ENCODE measurements at places on chromosomes 1 and 21.

DNA sequence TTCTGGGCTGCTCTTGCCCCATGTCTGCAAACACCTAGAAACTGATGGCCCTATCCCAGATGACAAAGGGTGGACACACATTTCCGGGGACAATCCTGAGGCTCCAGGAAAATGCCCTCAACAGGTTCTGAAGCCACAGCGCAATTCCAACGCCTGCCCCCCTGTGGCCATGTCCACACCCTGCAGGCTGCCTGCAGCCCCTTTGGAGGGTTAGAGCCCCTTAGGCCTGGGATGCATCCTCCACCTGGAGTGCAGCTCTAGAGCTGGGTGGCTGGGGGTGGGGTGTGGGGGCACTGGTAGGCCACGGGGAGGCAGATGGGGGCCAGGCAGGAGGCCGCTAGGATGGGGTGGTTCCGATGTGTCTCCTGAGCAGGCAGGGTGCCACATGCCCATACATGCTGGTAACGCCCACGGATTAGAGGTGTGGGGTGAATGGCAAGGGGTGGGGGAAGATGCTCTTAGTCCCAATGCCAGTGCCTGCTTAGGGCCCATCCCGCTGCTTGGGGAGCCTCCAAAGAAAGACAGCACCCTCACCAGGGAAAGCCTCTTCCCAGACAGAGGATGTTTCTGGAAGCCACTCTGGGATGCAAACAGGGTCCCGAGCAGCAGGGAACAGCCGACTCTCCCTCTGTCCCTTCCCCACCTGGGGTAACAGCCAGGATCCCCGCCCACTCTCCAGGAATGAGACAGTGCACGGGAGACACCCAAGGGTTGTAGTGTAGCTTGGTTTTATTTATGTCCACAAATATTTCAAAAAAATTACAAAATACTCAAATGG is 34.0 kb downstream of the SLC45A1 start:
- DNase-seq, result no peak

GRCh38 chr21:45470773-45471524 is 66.0 kb downstream of the COL18A1 start:
- DNase-seq, result peak; percentile 64

- DNase-seq, result no peak
Observed at GRCh38 chr1:119556423-119556822, 49.4 kb downstream of the HSD3B1 start.

GRCh38 chr1:117679299-117679698 is 73.5 kb downstream of the TENT5C start:
- no peak for DNase-seq

DNA sequence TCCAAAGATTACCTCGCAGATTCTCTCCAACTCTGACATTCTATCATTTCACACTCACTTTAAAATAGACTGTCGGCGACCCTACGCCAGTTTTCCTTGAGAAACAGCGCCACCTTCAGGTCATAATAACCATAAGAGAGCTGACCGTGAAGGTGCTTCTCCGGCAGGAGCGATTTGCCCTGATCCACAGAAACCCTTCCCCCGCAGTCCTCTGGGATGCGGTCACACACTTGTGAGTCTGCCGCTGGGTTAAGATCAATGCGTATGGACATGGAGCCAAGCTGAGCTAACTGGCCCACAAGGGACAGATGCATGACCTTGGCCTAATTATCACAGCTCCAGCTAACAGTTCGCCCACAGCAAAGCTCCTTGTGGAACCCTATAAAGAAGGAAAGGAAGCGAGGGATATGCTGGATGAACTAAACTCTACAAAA is 32.8 kb upstream of the IFNAR2 start:
- DNase-seq, result peak; percentile 66

DNA sequence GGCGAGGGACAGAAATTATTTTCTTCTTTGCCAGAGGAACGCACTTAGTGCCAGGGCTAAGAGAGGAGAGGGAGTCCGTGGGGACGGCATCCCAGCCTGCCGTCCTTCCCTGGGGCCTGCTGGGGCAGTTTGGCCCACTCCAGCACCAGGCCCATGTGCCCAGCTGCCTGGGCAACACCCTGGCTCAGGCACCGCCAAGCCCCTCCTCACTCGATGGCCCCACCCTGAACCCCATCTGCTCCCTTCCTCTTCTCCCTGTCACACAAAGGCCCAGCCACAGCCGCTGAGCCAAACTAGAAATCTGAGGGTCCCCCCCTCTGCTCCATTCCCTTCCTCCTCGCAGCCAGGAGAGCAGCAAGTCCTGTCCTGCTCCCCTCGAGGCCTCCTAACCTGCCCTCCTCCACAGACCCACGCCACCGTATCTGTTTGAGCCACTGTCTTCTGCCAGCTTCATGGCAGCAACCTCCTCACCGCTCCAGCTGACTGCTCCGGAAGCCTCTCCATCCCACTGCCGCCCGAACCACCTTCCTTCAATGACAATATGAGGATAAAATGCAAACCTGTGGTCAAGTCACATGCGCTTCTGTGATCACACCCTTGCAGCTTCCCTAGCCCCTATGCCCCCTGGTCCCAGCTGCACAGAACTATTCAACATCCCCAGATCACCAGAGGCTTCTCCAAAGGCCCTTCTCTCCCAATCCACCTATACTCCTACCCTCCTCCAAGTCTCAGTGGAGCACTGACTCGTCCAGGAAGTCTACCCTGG is 8.4 kb upstream of the TNNI1 start:
- DNase-seq, result no peak

DNA sequence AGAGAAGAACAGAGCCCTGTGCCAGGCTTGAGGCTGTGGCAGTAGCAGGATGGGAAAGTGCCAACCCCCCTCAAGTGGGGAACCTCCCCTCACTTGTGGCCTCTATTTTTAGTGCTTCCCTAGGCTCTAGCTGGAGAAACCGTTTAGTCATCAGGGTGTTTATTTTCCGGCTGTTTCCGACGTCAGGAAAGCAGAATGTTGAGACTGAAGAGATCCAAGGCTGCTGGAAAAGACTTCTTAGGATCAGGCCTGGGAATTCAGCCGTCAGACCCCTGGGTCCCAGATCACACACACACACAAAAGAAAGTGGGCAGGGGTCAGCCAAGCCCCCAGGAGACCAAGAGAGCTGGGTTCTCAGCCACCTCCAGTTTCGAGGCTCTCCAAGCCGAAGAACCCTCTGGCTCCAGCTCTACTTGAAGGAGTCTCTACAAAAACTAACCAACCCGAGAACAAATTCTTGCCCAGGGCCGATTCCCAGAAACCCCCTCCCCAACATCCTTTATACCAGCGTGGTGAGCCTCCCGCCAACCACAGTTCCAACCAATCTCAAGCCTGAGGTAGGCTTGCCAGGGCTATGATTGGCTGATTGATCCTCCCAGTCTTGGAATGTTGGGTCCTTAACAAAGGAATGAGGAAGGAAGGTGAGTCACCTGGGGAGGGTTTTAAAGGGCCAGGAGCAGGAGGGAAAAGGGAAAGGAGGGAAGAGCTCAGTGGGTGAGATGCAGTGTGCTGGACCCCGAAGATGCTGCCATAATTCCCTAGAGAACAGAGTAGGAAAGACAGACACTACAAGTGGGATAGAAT is 2.5 kb upstream of the MEF2D start:
- no peak for DNase-seq

DNA sequence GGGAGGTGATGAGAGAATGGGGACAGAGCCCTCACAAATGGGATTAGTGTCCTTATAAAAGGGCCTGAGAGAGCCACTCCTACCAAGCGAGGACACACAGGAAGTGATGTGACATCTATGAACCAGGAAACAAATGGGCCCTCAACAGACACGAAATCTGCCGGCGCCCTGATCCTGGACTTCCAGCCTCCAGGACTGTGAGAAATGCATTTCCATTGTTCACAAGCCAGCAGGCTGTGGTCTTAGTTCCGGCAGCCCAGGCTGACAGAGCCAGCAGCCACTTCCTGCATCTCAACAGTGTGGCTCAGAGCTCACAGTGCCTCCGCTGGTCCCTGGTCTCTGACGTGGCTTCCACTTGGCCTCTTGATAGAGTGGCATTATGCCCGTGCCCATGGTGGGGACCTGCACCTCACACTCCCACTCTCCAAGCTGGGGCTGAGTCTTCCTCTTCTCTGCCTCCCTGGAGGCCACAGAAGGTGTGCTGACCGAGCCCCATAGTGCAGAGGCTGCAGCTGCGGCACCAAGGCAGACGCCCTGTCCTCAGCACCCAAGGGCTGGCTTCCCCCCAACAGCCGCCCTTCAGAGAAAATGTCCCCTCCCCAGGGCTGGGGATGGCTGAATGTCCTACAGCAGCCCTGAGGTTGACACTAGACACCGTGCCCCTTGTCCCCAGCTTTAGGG is 44.9 kb downstream of the ACOT7 start:
- DNase-seq, result peak; percentile 67

DNA sequence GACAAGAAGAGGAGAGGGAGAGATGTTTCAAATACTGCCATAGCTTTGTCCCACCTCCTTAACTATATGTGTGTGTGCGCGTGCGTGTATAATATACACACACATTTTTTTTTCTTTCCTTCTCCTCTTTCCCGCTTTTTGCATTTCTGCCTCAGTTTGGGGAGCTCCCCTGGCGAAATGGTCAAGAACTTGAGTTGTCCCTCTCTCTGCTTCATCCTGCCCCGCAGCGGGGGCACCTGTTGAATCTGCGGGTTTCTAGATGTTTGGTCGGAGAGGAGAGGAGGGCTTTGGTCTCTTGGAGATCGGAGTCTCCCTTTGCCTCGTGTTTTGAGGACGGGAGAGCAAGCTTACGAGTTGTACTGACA is 504 bp downstream of the SCCPDH start:
- DNase-seq, result no peak

DNA sequence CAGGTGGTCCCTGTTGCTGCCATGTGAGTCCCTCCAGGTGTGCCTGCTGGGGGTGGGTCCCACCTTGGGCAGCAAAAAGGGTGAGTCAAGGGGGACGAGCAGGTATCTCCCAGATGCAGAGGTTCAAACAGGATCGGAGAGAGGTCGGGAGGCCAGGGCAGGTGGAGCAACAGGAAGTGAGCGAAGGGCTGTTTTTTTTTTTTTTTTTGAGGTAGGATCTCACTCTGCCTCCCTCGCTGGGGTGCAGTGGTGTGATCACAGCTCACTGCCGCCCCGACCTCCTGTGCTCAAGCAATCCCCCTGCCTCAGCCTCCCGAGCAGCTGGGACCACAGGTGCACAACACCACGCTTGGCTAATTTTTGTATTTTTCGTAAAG is 39.4 kb downstream of the SLC2A7 start:
- DNase-seq, result peak; percentile 26

- DNase-seq, result no peak
Observed at GRCh38 chr21:33011462-33011861, 14.3 kb upstream of the OLIG2 start.

DNA sequence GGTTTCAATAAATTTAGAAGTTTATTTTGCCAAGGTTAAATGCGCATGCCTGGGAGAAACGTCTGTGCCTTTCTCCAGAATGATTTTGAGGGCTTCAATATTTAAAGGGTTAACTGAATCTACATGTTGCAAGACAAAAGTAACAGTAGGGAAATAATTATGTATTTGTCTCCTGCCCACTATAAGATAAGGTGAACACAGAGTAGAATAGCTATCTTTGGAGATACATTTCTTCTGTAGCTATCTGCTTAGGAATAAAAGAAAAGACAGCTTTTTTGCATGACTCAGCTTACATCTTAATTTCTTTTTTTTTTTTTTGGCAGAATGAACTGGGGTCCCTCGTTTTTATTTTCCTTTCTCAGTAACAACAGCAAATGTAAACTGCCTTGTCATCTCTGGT is 1351.6 kb downstream of the AMY1C start:
- no peak for DNase-seq

DNA sequence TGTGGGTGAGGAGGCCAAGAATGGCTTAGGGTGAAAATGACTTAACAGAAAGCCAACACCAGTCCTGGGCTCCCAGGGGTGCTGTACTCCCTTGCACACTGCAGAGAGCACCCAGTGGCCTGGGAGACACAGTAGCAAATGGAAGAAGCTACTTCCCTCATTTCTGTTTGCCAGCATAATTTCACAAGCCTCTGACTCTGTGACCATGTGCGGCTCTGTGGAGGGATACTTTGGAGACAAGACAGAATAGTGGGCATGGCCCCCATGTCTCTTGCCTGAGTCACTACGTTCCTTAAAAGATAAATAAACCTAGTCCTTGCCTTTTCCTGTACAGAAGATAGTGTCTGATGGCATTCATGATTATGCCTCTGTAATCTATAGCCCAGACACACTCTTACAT is 38.1 kb downstream of the TRIM62 start:
- no peak for DNase-seq

- DNase-seq, result no peak
Observed at GRCh38 chr1:56576880-56577405, 2.4 kb downstream of the PLPP3 start.

- DNase-seq, result no peak
Observed at GRCh38 chr21:38330666-38331065, 73.9 kb downstream of the KCNJ15 start.

DNA sequence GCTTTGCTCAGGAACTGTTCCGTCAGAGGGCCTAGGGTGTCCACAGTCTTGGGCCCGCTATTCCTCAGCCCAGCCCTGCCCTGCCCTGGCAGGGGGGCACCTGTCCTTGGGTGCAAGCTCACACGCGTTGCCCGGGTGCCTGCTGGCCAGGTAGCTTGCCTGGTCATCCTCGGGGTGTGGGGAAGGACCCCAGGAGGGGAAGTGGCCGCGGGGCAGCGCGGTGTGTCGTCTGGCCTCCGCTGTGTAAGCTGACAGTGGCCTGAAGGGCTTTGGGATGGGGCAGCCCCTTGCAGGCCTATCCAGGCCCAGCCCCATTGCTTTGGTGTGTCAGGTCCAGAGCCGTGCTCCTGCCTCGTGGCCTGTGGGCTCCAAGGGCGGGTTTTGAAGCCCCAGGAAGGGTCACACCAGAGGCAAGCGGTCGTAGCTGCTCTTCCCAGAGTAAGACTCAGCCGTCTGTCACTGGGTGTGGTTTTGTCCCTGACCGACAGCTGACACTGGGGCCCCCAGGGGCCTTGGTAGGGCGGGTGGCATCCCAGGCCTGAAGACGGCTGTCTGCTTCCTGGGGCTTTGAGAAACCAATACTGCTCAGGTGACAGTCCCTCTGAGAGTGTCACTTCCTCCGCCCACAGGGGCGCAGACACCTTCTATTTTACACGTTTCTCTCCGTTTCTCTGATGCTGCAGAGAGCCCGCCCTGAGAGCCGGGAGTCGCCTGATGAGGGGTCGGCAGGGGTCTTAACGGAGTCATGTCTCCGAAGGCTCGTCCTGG is 72.1 kb downstream of the SKI start:
- peak; percentile 67 for DNase-seq
